Upper lobe of left lung (tissue), 6 donors: ENCODE measurements at places on chromosomes 12 and 14. TPM values are rescaled to one million over a fixed set of nuclear protein-coding genes. Genes with fewer than 3 reads are reported as not detected.

ETNK1 gene
- 17.2 TPM for total RNA-seq

- H3K36me3 ChIP-seq = no peaks in the 10 kb centered on the region
- no peaks in the 10 kb centered on the region for H3K4me1 ChIP-seq
- DNase-seq = no peak
- H3K27ac ChIP-seq = no peak overlapping the region
- no peaks in the 10 kb centered on the region for H3K27me3 ChIP-seq
Observed at GRCh38 chr12:99250091-99250490, 397.5 kb upstream of the GARIN6 start.

GRCh38 chr12:31631809-31632208 is 27.7 kb upstream of the ETFBKMT start:
- H3K4me1 ChIP-seq = no peaks in the 10 kb centered on the region
- no peak overlapping the region for H3K27ac ChIP-seq
- DNase-seq = no peak

TSPAN11 gene
- 8.9 TPM for total RNA-seq

DNA sequence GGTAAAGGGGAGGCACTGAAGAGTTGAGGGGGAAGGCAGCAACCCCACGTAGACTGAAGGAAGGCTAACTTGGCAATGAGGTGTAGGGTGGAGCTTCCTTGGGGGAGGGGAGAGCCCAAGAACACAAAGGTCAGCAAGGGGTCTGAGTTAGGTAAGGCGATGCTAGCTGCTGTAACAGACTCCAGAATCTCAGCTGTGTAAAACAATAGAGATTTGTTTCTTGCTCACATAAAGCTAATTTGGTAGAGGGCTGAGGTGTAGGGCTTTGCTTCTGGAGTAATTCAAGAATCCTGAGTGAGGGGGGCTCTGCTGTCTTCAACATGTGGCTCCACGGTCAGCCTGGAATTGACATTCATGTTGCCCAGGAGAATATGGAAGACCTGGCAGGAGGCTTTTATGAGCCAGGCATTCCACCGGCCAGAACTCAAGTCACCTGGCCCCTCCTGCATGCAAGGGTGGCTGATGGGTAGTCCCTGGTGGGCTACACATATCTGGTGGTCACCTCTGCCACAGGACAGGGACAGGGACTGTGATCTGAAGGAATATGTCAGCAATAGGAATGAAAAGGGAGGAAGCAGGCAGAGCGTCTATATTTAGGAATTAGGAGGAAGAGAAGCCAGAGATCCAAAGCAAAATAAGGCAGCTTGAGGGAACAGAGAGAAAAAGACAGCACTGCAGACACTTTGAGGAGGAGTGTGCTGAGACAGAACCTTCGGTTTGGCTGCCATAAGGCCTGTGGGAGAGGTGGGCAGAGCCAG is 153.7 kb downstream of the ZFP36L1 start:
- H3K36me3 ChIP-seq = no peaks in the 10 kb centered on the region
- H3K27ac ChIP-seq = peak overlapping the region; percentile 80
- H3K4me3 ChIP-seq = no peak overlapping the region
- peaks cover 23% of the 10 kb centered on the region for H3K4me1 ChIP-seq

GRCh38 chr12:111155521-111155920 is 213.4 kb downstream of the PHETA1 start:
- no peaks in the 10 kb centered on the region for H3K4me1 ChIP-seq
- no peak overlapping the region for H3K27ac ChIP-seq
- no peaks in the 10 kb centered on the region for H3K36me3 ChIP-seq
